Activated CD4-positive, alpha-beta memory T cell treated with anti-CD3 and anti-CD28 coated beads for 36 hours (primary cell): ENCODE measurements at places on chromosomes 11 and 22.

- DNase-seq: no peak
These were observed 12.6 kb downstream of the C22orf23 start for GRCh38 chr22:37940698-37941376.

DNA sequence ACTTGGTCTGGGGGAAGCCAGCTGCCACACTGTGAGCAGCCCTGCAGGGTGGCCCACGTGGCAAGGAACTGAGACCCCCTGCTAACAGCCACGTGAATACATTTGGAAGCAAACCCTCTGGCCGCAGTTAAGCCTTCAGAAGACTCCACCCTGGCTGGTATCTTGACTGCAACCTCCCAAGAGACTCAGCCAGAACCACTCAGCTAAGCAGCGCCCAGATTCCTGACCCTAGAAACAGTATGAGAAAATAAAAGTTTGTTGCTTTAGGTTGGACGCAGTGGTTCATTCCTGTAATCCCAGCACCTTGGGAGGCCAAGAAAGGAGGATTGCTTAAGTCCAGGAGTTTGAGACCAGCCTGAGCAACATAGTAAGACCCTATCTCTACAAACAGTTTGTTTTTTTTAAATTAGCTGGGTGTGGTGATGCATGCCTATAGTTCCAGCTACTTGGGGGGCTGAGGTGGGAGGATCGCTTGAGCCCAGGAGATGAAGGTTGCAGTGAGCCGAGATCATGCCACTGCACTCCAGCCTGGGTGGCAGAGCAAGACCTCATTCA is 8.7 kb downstream of the ZMAT5 start:
- DNase-seq: no peak

DNA sequence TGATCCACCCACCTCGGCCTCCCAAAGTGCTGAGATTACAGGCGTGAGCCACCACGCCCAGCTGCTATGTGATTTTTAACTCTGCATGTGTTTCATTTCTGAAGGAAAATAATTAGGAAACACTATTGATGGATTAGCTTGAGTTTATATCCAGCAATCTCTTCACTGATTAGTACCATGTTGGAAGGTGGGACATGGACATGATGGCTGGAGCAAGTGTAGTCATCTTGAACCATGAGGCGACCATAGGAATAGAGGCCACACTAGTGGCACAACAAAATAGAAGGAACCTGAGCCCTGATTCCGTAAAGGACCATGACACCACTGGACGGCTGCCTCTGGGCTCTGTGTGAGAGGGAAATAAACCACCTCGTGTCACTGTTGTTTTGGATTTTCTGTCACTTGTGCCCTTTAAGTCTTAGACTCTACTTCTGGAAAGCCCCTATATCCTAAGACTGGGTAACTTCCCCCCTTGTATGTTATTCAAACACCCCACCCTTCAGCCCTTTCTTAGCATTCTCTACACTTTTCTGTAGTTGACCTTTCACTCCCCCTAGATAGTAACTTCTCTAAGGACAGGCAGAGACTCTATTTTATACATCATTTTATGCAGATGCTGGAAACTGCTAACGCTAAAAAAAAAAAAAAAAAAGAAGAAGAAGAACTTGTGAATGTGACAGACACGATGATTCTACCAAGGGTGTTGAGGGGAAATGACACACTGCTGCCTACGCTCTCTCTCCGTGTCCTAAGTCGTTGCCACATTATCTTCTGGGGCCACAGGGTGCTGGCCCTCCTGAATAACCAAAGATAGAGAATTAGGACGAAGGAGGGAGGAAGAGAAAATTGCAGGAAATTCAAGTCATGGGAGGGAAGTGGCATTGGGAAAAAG is 2.7 kb upstream of the VPS37C start:
- DNase-seq: peak; percentile 41

DNA sequence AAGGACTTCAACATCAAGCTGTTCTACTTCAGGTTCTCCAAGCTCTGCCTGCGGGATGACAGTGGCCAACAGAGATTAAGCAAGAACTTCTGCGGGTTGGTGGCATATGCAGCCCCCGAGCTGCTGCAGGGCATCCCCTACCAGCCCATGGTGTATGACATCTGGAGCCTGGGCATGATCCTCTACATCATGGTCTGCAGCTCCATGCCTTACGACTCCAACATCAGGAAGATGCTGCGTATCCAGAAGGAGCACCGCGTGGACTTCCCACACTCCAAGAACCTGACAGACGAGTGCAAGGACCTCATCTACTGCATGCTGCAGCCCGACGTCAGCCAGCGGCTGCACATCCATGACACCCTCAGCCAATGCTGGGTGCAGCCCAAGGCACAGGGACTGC is 2.8 kb upstream of the DGCR2 start:
- no peak for DNase-seq

GRCh38 chr11:64132191-64132771 is 33.6 kb downstream of the MACROD1 start:
- no peak for DNase-seq

- no peak for DNase-seq
These were observed 687 bp downstream of the ZNF202 start for GRCh38 chr11:123740787-123741158.

DNA sequence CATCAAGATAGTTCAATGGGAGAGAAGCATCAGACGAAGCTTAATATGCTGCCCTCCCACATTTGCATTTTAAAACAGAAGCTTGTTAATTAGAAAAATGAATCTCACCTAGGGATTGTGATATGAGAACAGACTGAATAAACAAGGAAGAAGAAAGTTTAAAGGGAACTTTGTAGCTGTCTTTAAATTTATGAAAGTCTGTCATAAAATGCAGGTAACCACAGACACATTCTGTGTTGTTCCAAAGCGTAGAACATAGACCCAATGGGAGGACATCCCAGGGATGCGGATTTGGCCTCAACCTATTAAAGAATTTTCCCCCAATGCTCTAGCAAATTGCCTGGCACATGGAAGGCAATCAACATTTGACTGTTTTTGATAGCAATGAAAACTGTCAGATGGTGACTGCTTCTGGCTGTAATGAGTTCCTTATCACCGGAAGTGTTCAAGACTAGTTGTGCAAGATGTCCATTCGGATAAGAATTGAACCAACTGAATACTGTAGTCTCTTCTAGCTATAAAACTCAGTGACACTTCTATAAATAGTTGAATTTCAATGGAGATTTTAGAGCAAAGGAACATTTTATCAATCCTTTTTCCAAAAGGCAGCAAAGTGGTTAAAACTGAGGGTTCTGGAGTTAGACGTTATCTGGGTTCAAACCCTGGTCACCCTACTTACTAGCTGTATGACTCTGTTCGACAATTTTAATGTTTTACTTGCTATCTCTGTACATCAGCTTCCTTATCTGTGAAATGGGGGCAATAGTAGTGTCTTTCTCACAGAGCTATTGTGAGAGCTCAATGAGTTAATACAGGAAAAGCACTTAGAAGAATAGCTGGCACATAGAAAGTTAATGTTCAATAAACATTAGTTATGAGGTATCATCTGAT is 64.9 kb downstream of the LIF start:
- DNase-seq: no peak
